ENCODE measurements at places on chromosomes 11 and 22.

DNA sequence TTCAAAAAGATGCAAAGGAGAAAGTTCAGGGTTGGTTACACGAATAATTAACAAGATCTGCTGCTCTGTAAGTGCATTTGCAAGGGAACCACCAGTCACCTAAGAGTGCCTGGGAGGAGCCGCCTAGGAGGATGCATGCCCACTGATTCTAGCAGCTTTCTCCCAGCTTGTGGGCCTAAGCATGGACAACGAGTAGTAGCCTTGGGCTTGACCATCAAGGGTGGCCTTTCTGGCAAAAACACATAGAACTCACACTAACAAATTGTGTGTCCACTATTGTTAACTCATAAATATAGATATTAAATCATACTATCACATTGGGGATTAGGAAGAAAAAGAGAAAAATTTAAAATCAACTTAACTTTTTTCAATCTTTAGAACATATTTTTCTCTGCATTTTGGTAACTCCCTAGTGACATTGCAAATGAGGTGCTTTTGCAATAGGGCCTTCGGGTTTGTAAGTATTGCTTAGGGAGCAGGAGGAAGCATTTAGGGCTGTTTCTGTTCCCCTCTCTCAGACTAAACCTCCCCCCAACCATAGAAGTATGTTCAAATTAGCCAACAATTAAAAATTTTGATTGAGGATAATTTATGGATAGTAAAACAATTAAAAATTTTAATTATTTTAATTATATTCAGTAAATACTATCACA is 57.3 kb upstream of the CEP295 start:
- DNase-seq = no peak

GRCh38 chr22:44181912-44182587 is 1.3 kb downstream of the PARVG start:
- DNase-seq = no peak

DNA sequence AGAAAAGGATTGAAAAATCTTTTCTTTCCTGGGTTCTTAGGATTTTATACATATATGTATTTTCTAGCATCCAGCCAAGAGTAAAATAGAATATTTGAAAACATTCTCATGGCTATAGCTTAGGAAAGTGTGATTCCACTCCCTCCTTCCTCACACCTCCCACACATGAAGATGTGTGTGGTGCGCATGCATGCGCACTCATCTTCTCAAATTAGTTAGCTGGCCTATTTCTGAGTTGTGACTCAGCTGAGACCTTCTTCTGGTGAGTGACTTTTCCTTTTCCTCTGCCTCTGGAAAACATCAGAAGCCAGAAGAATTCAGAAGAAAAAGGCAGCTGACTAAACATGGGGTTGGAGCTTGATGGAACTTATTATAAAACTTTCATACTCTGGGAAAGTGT is 149.8 kb downstream of the OR4C45 start:
- no peak for DNase-seq

DNA sequence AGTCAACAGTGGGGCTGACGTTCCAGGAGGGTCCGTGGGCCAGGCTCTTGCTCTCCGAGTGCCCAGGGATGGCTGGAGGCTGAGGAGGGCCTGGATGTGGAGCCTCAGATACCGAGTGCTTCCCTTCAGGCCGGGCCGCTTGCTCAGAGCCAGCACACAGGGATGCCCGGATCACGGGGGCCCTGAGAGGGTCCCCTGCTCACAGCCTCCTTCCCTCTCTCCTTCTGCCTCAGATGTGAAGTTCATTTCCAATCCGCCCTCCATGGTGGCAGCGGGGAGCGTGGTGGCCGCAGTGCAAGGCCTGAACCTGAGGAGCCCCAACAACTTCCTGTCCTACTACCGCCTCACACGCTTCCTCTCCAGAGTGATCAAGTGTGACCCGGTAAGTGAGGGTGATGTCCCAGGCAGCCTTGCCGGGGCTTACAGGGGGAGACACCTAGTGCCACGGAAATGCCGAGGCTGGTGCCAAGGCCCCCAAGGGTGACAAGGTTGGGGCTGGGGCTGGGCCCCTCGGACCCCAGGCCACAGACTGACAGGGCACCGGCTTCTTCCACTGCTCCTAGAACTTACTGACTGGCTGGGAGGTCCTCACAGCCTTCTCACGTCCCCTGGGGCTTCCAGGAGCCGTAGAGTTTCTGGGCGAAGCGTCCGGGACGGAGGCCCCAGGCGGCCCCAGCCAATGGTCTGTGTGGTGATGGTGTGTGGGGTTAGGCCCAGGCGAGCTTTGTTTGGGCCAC is 7.0 kb downstream of the CCND1 start:
- DNase-seq = no peak

- no peak for DNase-seq
Observed at GRCh38 chr22:30361916-30362650, 5.3 kb downstream of the CCDC157 start.

DNA sequence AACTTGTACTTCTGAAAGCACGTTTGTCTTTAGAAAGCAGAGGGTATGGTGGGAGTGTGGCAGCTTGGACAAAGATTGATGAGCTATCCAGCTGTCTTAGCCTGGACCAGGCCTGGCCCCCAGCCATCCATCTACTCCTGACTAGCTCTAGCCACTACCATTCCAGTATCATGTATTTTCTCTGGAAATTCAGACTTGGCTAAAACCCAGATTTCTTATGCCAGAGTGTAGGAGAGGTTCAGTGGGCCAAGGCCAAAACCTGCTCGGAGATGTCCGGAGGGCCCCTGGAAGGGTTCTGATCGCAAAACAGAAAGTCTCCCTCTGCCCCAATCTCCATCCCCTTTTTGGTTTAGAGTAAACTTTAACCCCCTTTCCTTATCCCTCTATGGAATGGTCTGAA is 24.8 kb upstream of the MTCH2 start:
- no peak for DNase-seq

GRCh38 chr11:13963169-13963948 is 836 bp downstream of the SPON1 start:
- DNase-seq = no peak

GRCh38 chr11:107710301-107710700 is 1.6 kb downstream of the SLN start:
- DNase-seq = no peak

- DNase-seq = no peak
Observed at GRCh38 chr11:100203789-100204188, 483.3 kb upstream of the ARHGAP42 start.

- DNase-seq = no peak
Observed at GRCh38 chr22:41939981-41940831, 6.7 kb downstream of the CENPM start.

GRCh38 chr11:83119216-83119615 is 37.7 kb upstream of the PCF11 start:
- no peak for DNase-seq

- DNase-seq = no peak
Observed at GRCh38 chr22:24390156-24390555, 37.2 kb upstream of the ADORA2A start.

DNA sequence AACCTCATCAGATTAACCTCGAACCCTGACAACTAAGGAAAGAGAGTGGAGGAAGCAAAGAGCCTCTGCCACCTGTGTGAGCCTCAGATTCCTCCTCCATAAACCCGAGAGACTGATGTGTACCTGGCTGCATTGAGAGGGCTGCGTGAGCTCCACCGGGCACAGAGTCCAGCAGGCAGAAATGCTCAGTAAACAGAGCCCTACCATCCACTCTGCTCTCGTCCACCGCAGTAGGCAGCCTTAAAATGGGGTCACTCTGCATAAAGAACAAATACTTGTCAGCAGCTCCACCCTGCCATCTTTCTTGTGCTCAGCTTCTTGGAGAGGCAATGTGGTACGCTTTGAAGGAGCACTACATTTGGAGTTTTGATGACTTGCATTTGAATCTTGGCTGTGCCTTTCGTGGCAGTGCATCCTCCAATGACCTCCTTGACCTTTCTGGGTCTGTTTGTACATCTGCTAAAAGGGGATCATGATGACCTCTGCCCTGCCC is 43.0 kb upstream of the CD5 start:
- no peak for DNase-seq

GRCh38 chr11:68353118-68353517 is 40.7 kb downstream of the LRP5 start:
- DNase-seq = no peak

DNA sequence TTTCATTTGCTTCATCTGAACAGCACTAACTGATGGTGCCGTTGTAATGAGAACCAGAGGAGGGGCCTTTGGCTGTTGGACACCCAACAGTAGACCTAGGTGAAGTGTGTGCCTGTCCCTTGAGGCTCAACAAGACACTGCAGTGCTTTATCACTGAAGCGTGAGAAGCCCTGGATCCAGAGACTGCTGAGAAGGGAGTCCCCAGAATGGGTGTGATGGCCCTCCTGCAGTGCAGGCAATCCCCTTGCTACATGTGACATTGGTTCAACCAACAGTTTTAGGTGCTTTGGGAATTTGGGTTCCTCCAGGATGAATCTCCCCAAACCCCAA is 125.6 kb downstream of the BRD1 start:
- DNase-seq = no peak

- no peak for DNase-seq
Observed at GRCh38 chr11:111743700-111744099, 22.5 kb downstream of the PPP2R1B start.

GRCh38 chr11:106879029-106879428 is 139.2 kb downstream of the GUCY1A2 start:
- no peak for DNase-seq

DNA sequence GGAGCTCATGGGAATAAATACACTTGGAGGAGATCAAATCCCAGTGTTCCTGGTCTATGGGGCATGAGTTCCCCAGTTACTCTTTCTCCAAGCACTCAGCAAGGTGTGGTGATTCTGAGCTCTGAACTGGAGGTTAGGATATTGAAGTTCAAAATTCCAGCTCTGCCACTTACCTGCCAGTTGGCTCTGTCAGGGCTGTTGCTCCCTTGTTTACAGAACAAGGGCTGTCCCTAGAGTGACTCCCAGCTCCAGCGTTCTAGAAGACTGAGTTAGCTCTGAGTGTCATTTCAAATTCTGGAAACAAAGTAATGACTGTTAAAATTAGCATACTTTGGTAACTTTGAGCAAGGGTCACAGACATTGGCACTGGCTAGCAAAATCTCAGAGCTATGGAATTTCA is 69.7 kb upstream of the ZBED5 start:
- DNase-seq = no peak

DNA sequence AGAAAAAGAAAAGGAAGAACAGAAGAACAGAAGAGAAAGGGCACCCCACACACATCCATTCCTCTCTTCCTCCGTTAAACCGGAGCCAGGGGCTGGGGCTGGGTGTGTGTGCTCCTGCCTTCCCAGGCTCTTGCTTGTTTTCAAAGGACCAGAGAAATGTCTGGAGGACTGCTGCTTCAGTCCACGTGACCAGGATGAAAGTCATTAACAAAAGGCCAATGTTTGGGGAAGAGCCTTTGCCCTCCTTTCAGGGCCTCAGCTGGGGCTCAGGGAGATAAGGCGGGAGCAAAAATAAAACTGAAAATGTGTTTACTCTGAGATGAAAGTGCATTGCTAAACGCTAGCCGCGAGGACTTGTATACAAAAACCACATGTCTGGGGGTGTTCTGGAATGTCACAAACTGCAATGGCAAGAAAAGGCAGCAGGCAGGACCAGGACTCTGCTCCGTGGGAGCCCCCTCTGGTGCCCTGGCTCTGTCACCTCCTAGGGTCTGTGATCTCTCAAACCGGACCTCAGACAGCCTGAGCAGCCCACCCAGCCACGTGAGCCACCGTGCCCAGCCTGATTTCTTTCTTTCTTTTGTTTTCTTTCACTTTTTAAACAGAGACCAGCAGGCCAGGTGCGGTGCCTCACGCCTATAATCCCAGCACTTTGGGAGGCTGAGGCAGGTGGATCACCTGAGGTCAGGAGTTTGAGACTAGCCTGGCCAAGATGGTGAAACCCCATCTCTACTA is 31.6 kb upstream of the MYH9 start:
- no peak for DNase-seq

DNA sequence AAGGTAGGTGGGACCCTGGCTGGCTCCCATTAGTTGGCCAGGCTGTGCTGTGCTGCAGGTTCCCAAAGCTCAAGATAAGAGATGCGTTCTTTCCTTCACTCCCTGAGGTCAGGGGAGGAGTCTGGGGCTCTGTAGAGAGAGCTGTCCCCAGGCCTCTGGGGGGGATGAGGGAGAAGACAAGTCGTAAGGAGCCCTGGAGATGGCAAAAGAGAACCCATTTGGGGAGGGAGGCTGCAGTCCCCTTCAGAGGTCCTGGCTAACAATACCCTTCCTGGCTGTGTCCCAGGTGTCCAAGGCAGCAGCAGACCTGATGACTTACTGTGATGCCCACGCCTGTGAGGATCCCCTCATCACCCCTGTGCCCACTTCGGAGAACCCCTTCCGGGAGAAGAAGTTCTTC is 916 bp downstream of the GNG3 start:
- DNase-seq = no peak

GRCh38 chr11:26095340-26095739 is 236.6 kb upstream of the ANO3 start:
- DNase-seq = no peak

DNA sequence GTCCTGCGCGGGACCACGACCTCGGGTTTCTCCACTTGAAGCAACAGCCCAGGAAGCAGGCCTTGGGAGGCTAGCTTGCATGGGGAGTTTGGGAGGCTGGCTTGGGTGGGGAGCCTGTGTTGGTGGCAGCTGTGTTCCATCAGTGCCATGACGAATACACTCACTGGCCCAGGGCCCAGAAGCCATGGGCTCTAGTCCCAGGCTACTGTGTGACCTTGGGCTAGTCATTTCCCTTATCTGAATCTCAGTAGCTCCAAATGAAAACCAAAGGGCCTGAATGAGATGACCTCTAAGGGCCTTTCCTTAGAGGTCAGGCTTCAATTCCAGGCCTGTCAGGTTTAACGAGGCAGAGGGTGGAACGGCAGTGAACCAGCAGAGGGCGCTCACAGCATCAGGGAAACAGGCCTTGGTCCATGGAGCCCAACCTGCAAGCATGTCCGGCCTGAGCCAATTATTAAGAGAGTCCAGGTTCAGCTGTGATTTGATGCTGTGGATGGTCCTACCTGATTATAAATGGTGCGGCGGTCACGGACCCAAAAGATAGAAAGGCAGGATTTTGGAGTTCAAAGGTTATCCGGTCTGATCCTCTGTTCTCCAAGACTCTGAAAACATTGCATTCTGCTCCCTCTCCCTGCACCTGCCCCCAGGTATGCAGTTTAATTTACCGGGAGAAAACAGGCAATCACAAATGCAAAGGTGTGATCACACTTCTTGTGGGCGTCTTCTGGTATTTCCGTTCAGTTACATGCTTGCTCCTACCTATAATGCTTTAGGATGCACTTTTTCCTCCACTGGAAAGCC is 15.9 kb downstream of the PTPN5 start:
- no peak for DNase-seq

- DNase-seq = no peak
Observed at GRCh38 chr11:123264431-123264780, 69.4 kb upstream of the CLMP start.

DNA sequence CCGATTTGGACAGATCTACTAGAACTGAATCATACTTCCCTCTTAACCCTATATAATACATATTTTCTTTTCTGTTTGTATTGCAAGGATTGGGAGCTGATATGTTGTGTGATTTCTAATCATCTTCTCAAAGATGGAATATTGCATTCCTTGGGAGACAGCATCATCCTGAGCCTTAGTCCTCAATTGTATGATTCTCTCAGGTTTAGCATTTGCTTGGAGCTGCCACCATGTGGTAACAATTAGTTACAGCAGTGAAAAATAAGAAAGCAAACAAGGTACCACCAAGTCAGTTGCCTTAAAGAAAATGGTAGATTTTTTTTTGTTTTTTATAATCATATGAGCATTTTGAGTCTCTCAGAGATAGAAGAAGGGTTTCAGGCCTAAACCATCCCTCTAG is 11.9 kb downstream of the SNX19 start:
- DNase-seq = no peak
